ENCODE measurements at places on chromosomes 16 and 17.

DNA sequence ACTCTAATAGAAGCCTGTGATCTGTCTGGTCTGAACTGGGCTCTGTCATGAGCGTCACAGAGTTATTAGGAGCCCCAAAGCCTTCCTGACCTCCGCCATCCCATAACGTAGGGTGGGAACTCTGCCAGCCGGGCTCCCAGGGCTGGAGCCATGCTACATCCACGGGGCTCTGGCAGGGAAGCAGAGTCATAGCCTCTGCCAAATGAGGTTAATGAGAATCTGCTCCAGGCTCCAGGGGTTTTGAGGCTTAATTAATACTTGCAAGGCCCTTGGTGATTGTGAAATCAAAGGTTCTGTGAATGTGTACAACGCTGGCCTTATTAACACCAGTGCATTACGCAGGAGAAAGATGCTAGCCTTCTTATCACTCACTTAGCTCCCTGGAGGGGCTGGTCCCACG, 42.4 kb upstream of the ZFP90 start:
- DNase-seq = no peak

- DNase-seq = no peak
Observed at GRCh38 chr17:38915639-38915995, 9.8 kb upstream of the LASP1NB start.

DNA sequence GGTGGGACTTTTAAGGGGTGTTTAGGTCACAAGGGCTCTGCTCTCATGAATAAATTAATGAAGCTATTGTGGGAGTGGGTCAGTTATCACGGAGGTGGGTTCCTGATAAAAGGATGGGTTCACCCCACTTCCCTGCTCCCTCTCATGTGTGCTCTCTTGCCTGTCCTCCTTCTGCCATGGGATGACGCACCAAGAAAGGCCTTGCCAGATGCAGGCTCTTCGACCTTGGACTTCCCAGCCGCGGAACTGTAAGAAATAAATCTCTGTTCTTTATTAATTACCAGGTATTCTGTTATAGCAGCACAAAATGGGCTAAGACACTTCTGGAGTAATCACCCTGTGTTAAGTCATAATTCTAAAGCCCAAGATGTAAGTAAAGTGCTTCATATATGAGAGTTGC, 141.5 kb downstream of the ASIC2 start:
- DNase-seq = no peak

- no peak for DNase-seq
Observed at GRCh38 chr17:72665852-72666851, 426.3 kb downstream of the SLC39A11 start.

- peak; percentile 50 for DNase-seq
Observed at GRCh38 chr17:49694847-49695697, 12.7 kb downstream of the SLC35B1 start.

All from GM12891 (cell line).